ENCODE measurements at places on chromosomes 3 and 15.

DNA sequence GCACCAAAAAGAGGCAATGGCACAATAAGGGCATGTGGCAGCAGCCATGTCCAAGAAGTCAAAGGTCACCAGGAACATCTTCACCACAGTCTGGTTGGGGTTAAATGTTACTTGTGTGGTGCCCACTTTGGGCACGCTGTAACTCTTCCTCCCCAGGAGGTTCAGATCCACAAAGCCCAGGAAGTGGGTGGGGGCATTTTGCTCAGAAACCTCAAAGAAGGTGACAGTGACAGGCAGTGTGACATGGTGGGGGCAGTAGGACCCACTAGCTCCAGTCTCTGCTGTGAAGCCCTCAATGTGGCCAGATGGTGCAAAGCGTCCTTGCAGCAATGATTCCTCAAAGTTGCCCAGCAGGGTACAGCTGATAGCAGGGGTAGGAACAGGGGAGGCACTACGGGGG, 5.8 kb downstream of the ZNF80 start:
- no peak for DNase-seq

- no peak for DNase-seq
Observed at GRCh38 chr3:183904833-183905780, 20.4 kb upstream of the PARL start.

- DNase-seq = no peak
Observed at GRCh38 chr15:85477061-85477460, 96.7 kb downstream of the AKAP13 start.

GRCh38 chr3:76502076-76502475, 537.8 kb upstream of the ROBO2 start:
- no peak for DNase-seq

DNA sequence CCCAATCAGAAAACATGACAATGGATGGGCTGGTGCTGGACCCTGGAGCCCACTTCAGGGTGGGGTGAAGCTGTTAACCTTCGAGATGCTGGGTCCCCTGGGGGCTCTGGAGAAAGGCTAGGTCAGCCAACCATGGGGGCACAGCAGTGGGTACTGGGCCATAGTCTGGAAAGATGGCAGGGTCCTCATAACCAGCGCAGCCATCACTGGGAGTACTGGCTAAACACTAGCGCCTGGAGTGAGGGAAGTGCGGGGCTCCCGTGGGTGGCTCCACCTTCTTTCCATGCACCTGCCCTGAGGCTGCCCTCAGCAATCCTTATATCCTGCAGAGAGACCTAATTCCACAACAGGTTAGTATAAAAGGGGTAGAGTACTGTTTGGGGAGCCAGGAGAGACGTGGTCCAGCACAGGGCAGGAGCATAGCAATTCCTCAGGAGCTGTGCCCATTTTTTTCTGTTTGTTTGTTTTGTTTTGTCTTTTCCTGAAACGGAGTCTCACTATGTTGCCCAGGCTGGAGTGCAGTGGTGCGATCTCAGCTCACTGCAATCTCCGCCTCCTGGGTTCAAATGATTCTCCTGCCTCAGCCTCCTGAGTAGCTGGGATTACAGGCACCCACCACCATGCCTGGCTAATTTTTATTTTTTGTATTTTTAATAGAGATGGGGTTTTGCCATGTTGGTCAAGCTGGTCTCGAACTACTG, 122.6 kb upstream of the MEF2A start:
- no peak for DNase-seq

DNA sequence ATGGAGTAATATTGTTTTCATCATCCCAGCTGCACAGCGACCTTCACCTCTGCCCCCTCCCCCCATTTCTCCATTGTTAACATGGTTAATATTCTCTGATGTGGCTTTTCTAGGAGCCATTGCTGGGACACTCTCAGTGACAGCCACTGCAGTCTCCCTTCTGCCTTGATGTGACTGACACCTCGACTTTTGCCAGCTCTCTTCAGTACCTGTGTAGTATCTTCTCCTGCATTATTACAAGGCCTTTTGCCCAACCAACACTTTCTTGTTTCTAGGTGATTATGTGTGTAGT, 179.8 kb downstream of the CLSTN2 start:
- DNase-seq = no peak
